GM04503 (cell line): ENCODE measurements at places on chromosomes 4 and X.

DNA sequence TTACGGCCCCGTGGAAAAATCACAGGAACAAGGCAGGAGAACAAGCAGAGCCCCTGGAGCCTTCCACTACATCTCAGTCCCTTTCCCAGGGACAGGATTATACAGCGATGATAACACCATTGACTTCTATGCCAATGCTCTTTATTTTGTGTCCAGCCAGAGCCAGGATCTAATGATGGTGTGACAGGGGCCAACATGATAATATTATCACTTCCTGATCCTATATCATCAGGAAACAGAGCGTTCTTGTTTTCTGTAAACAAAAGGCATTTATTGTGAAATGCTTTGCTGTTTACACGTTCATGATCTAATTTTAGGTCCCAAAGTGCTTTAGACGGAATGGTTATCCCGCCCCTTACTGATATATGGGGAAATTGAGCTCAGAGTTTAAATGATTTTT is 12.8 kb downstream of the TMPRSS11E start:
- no peak for DNase-seq

DNA sequence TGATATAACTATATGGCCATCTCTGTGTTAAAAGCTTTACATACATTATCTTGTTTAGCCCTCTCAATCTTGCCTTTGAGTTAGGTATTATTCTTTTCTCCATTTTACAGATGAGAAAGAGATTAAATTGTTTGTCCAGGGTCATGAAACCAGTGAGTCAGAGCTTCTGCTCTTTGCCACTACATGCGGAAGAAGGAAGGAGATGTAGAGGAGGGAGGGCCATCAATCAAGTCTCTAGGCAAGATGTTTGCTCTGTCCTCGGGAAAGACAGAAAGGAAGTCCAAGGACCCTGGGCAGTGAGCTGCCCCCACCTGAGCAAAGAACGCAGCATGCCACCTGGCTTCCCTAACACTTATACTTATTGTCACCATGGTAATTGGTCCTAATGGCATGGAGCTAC is 133.7 kb upstream of the IL1RAPL2 start:
- DNase-seq, result no peak

DNA sequence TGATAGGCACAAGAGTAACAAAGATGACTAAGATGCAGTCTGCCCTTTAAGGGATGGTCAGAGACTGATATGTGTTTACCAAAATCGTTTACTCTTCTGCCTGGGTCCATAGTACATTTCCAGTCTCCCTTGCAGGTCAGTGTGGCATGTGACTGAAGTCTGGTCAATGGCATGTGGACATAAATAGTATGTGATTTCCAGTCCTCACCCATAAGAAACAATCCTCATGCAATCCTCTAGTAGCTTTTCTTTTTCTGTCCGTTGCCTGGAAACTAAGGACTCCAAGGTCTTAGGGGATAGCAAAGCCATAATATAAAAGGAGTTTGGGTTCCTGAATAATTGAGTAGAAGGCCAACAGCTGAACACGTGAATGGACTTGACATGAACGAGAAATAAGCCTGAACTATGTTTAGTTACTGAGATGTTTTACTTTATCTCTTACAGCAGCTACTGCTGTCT is 1.1 kb downstream of the SLC9B2 start:
- DNase-seq, result no peak

DNA sequence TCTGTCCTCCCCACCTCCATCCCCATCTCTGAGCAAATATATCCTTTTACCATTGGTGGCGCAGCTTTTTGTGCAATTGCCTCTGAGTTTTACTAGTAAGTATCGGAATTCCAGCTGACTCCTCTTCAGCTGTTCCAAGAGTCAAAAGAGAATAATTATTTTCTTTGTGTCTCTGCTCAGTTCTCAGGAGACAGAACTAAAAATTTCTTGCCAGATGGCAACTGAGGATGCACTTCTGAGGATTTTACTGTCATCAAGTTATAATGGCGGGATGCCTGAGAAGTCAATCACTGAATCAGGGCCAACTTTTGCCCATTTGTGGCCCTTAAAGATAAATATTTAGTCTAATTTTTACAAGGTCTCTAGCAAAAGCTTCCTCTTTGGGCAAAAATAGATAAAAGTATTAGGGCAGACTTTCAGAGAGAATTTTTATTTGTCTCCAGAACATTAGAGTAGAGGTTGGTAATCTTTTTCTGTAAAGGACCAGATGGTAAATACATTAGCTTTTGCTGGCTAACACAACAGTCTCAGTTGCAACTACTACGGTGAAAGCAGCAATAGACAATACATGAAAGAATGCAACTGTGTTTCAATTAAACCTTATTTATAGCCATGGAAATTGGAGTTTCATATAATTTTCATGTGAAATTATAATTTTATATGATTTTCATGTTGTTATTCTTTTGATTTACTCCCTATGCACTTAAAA is 15.6 kb upstream of the ADGRA3 start:
- no peak for DNase-seq

DNA sequence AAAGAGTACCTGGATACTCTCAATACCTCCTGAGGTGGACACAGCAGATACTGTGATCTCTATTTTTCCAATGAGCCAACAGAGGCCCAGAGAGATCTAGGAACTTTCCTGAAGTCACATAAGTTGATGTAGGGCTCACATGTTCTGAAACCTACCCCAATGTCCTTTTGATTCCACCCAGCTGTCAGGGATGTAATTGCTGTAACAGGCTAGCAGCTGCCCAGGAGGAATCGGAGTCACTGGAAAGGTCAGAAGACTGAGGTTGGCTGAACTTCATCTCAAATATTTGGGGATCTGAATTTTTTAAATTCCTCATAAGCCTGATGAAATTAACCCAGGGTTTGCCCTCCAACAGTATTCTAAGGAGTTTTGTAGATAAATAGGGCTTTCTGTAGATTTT is 52.5 kb upstream of the PROM1 start:
- no peak for DNase-seq

- DNase-seq, result no peak
These were observed 3.3 kb upstream of the PORCN start for GRCh38 chrX:48505481-48505880.

DNA sequence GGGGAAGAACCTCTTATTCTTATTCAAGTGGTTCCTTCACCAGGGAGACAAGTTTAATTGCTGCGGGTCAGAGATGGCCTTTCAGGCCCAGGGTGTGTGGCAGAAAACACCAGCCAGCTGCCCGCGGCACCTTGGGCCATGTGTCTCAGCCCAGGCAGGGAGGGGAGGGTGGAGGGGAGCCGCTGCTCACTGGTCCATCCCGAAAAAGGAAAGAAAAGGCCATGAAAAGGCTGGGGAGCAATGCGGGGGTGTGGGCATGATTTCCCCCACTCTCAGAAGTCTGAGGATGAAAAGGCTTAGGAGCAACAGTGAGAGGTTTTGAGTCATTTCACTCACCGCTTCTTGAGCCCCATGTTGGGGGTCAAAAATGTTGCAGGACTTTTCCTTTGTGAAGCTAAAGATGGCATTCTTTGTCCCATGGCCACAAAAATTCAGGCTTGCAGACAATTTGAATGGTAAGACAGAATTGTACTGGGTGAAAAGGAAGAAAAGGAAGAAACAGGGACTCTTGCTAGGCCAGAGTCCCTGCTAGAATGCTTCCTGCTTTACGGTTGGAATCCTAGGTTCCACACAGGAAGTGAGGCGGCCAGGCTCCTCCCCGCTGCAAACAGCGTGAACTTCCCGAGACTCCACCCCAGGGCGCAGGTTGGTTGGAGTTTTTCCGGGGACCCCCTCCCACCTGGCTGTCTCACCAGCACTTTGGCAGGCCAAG is 17.4 kb upstream of the FAM47E start:
- no peak for DNase-seq

DNA sequence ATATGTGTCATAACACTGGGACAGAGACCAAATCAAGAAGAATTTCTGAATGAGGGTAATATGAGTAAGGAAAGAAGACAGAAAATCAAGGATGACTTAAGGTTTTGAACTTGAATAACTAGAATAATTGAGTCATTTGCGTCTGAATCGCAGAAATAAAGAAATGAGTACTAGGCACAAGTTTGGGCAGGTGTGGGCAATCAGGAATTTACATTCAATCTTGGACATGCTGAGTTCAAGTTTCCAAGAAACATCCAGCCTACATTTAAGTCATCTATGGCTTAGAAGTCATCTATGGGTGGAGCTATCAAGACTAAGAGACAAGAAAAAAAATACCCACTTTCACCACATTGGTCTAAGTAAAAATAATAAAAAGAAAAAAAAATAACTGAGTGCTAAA is 30.4 kb upstream of the WDR44 start:
- DNase-seq, result no peak

DNA sequence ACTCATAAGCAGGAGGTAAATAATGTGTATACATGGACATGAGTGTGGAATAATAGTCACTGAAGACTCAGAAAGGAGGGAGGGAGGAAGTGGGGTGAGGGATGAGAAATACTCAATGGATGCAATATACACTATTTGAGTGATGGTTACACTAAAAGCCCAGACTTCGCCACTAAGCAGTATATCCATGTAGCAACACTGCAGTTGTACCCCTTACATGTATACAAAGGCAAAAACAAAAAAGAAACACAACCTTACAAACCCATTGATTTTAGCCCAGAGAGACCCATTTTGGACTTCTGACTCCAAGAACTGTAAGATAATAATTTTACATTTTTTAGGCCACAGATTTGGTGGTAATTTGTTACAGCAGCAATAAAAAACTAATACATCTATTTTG is 51.5 kb downstream of the VMA21 start:
- DNase-seq, result no peak

- no peak for DNase-seq
These were observed 282.4 kb downstream of the C4orf33 start for GRCh38 chr4:129378364-129378763.

DNA sequence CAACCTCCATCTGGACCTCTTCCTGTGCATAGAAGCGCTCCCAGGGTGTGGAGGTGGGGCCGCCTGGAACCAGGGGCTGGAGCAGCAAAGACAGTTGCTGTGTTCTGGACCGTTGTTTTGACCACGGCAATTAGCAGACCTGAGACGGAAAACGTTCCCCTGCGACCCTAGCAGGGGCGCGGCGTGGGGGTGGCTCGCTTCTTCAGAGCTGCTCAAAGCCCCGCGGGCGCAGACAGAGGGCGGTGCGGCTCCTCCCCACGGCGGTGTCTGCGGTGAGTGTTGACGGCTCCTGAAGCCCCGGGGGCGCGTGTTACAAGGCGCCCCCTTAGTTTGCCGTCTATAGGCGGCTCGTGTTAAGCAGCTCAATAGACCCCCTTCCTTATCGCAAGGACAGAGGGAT is 79.2 kb downstream of the TRIML1 start:
- no peak for DNase-seq

- no peak for DNase-seq
These were observed 213.5 kb downstream of the GUCY2F start for GRCh38 chrX:109268340-109268739.

- DNase-seq, result peak; percentile 89
These were observed 2522.1 kb downstream of the ARAP2 start for GRCh38 chr4:33722254-33722653.

GRCh38 chr4:113823291-113823659 is 61.7 kb upstream of the CAMK2D start:
- no peak for DNase-seq

DNA sequence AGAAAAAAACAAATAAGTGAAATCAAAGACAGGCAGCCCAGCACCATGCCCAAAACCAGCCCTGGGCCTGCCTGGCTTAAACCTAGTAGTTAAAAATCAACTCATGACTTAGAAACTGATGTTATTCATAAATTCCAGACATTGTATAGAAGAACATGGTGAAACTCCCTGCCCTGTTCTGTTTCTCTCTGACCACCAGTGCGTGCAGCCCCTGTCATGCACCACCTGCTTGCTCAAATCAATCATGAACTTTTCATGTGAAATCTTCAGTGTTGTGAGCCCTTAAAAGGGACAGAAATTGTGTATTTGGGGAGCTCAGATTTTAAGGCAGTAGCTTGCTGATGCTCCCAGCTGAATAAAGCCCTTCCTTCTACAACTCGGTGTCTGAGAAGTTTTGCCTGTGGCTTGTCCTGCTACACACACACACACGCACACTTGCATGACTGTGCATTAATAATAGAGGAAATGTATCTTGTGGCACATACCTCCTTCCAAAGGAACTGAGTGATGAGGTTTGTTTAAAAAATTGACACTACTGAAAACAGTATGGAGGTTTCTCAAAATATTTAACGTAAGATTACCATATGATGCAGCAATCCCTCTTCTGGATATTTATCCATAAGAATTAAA is 39.2 kb upstream of the UGT2B7 start:
- no peak for DNase-seq

DNA sequence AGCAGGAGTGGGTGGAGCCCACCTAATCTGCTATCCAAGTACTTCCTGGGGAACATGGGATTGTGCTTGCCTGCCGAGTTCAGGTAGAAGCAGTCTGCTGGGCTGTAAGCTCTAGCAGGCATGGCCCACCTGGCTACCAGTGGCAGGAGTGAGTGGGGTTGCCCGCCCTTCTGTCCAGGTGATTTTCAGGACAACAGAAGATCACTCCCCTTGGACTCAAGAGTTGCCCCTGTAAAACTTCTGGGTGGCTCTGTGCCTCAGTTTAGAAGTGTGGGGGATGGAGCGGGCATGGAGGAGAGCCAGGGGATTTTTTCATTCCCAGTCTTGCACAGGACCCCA is 43.5 kb downstream of the NDST3 start:
- no peak for DNase-seq

GRCh38 chr4:3860061-3860912 is 94.1 kb downstream of the ADRA2C start:
- no peak for DNase-seq

DNA sequence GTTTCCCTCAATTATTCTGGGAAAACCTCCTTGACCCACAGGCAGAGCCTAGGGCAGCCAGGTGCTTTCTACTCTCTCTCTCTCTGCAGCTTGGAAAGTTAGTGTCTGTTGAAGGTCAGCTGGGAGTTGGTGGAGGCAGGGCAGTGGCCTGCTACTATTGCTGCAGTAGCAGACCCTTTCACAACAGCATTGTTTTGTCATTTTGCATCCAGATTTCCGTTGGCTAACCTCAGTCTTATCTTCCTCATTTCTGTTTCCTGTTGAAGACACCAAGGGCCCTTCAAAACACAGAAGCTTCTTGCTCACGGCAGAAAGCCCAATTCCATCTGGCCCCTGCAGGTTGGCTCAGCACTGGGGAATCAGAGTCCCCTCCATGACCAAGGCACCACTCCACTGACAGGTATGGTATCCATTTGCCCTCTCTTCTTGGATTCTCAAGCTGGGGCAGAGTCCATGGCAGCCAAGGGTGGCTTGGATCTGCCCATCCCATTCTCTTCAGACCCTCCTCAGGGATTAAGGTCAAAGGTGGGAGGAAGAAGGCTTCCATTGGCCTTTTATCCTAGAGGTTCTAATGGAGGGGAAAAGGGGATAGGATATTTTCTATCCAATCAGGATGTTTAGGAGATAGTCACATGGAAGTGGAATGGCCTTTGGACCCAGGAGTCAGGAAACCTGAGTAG is 24.6 kb downstream of the VSIG4 start:
- DNase-seq, result no peak

DNA sequence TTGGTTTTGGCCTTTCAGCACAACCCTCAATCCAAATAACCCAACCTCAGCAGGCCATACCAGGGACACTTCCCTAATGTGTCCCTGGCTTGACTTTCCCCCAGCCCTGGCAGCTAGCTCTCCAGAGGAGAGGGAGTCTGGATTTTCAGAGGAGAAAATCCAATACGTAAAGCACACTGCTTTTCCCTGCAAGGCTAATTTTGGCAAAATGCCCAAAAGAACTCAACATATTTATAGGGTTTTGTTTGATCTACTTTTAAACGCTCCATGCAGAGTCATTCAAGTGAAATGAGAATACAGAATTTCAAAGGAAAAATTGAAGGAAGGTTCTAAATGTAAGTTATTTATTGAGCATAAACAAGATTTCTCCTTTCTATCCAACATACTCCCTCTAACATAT is 167.2 kb downstream of the SH3KBP1 start:
- no peak for DNase-seq

- no peak for DNase-seq
These were observed 73.9 kb downstream of the AMOT start for GRCh38 chrX:112766774-112767173.
